ENCODE measurements at places on chromosomes 7 and 10.

DNA sequence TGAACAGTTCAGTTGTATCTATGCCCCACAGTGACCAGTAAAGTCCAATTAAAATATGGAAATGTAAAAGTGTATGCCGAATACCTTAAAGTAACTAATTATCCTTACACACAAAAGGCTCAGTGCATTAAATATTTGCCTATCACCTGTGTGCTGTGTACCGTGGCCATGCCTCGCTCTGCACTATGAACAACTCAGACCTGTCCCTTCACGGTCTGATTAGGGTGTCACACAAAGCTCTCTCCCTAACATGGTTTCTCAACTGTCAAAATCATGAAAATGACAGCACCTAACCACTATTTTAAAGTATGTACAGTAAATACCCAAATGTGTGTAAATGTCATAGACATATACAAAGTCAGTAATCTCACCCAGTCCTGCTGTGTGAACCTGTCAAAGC is 43.1 kb downstream of the STK17A start:
- DNase-seq: no peak

GRCh38 chr7:16465469-16466361 is at the start of gene SOSTDC1:
Gene SOSTDC1, minus strand, starts transcription at chr7:16465738. Its CDS starts 70 bp downstream, at chr7:16465668.
- DNase-seq: no peak

GRCh38 chr7:99625321-99625720 is 8.6 kb downstream of the ZSCAN25 start:
- DNase-seq: no peak

- no peak for DNase-seq
Observed at GRCh38 chr10:124072106-124072505, 21.3 kb downstream of the CHST15 start.

DNA sequence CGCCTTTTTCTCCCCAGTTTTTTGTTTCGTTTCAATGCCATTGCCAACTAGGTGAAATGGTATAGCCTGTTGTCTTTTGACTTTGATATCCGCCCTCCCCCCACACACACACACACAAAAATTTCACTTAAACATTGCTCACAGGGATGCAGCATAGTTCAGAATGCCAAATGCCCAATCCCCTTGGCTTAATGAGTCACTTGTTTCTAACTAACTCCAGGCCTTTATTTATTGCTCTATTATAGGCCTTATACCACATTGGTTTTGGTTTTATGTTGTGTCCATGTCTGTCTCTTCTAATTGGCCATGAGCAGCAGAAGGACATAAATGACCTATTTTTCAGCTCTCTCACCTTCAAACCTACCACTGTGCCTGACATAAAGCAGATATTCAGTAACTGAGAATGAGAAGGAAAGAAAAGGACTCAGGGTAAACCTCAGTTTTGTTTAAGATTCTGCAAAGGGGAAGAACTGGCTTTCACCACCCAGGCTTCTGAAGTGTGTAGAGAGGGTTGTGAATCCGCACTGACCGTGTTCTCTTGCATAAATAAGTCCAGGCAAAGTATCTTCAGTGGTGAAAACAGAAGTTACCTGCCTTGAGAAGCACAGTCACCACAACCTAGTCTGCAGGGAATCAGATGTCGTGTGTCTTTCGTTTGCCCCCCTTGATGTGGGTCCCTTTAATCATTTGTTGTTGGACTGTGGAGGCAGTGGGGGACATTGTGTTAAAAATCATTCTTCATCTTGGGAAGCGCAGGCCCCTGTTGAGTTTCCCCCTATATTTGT is 139.8 kb downstream of the CELF2 start:
- DNase-seq: no peak

DNA sequence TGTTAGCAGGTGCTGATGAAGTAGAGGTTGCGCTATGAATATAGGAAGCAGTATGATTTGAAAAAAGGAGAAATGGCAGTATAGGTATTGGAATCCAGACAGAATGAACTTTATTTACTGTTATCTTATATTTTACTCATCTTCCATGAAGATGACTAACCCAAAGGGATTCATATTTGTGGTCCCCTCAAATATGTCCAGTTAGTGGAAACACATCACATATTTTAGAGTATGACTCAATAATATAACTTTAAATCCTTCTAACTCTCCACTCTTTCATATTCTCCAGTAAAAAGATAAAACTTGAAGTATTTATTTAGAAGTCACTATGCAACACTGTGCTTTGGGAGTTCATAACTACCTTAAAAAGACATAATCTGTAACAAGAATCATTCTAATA is 286.5 kb upstream of the LRRTM3 start:
- DNase-seq: no peak

- no peak for DNase-seq
Observed at GRCh38 chr7:5657901-5658300, 123.6 kb downstream of the RNF216 start.

All from activated CD4-positive, alpha-beta T cell treated with anti-CD3 and anti-CD28 coated beads, Interleukin-2, amount 50 U/mL, for 24 hours (primary cell).